ENCODE measurements at places on chromosomes 12 and 14. TPM values are rescaled to one million over a fixed set of nuclear protein-coding genes. Genes with fewer than 3 reads are reported as not detected.

- no peak overlapping the region for H3K27ac ChIP-seq
- no peaks in the 10 kb centered on the region for H3K27me3 ChIP-seq
- no peaks in the 10 kb centered on the region for H3K36me3 ChIP-seq
- peak; percentile 15 for DNase-seq
- peaks cover 5% of the 10 kb centered on the region for H3K4me1 ChIP-seq
Observed at GRCh38 chr12:27810756-27811155, 30.7 kb upstream of the MANSC4 start.

- no peaks in the 10 kb centered on the region for H3K27me3 ChIP-seq
- no peak for DNase-seq
- H3K4me1 ChIP-seq = peaks cover 8% of the 10 kb centered on the region
- H3K36me3 ChIP-seq = no peaks in the 10 kb centered on the region
- H3K27ac ChIP-seq = no peak overlapping the region
- no peak overlapping the region for H3K4me3 ChIP-seq
Observed at GRCh38 chr12:124242529-124243065, 52.3 kb upstream of the RFLNA start.

DNA sequence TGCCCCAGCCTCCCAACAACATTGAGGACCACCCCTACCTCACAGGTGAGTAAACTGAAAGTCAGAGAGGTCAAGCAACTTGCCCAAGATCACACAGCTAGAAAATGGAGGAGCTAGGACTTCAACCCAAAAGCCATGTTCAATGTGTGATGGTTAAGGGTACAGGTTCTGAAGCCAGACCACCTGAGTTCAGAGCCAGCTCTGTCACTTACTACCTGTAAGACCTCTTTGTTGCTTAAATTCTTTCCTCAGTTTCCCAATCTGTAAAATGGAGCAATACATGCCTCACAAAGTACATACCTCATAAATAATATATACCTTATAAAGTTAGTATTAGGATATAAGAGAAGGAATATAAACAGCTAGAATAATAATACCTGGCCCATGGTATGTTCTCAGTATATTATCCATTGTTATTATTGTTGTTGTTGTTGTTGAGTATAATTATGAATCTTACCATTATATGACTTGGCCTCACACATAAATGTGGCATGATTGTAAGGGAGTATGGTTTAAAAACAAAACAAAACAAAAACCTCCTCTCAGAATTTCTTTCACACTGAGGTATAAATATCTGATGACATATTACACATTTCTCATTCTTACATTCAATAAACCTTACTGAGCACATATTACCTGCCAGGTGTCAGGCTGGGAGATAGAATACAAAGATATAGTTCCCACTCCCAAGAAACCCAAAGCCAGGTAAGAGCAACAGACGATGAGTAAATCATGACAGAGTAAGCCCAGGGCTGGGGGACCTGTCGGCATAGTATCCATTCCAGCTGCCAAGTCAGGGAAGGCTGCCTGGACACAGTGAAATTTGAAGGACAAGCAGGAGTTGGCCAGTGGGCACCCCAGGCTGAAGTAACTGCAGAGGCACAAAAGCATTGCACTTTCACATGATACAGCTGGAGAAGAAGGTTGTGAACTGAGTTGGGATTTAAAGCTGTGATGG lies 19.6 kb downstream of the CMKLR1 start:
- no peak overlapping the region for H3K27ac ChIP-seq
- no peaks in the 10 kb centered on the region for H3K36me3 ChIP-seq
- peaks cover 9% of the 10 kb centered on the region for H3K4me1 ChIP-seq
- no peak overlapping the region for H3K4me3 ChIP-seq
- H3K27me3 ChIP-seq = no peaks in the 10 kb centered on the region

DNA sequence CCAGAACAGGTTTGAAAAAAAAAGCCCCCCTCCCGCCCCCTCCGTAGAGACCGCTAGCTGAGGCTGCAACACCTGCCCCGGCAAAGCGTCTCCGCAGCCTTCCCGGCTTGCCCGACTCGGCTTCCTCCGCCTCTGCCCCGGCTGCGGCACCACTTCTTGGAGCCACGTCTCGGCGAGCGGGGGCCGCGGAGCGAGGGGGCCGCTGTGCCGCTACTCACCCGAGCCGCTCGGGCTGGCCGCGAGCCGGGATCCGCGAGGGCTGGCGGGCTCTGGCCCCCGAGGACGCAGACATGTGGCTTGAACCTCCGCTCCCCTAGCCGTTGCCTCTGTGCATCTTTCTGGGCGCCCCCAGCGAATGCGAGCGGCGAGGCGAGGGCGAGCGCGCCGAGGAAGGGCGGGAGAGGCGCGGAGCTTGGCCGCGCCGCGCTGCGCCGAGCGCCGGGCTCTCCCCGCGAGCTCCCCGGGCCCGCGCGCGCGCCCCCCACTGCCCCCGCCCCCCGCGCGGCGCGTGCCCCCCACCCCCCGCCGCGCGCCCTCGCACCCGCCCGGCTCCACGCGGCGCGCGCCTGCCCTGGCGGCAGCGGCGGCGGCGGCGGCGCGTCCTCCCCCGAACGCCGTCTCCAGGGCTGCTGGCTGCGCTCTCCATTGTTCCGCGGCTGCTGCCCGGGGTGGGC lies 249.5 kb downstream of the APAF1 start:
- H3K27ac ChIP-seq = no peak overlapping the region
- peaks cover 6% of the 10 kb centered on the region for H3K27me3 ChIP-seq
- H3K36me3 ChIP-seq = no peaks in the 10 kb centered on the region
- DNase-seq = peak; percentile 62

The AKAP6 gene
- polyA plus RNA-seq = 1.4 TPM

GRCh38 chr14:44112774-44113460 lies 394.2 kb downstream of the FSCB start:
- H3K27ac ChIP-seq = no peak overlapping the region
- no peaks in the 10 kb centered on the region for H3K4me1 ChIP-seq
- no peaks in the 10 kb centered on the region for H3K27me3 ChIP-seq
- H3K36me3 ChIP-seq = no peaks in the 10 kb centered on the region

The CLEC1B gene
- polyA plus RNA-seq = not detected

The HOXC6 gene
- 0.46 TPM for polyA plus RNA-seq

The FAM90A1 gene
- polyA plus RNA-seq = not detected

All from stomach (tissue), 19 donors.